ENCODE measurements at places on chromosomes 2 and 18. TPM values are rescaled to one million over a fixed set of nuclear protein-coding genes. Genes with fewer than 3 reads are reported as not detected.

Gene NEMP2
- polyA plus RNA-seq = 6.0 TPM

Gene PTPRM
- 86.6 TPM for polyA plus RNA-seq

Gene RAB27B
- 0.92 TPM for polyA plus RNA-seq

Gene FIGLA
- not detected for polyA plus RNA-seq

Gene RBBP8
- polyA plus RNA-seq = 32.0 TPM

Gene XDH
- polyA plus RNA-seq = 0.59 TPM

Gene DGKD
- 6.2 TPM for polyA plus RNA-seq

Gene MAP3K20
- 59.3 TPM for polyA plus RNA-seq

Gene SIX2
- polyA plus RNA-seq = 0.03 TPM

Gene TUBA4A
- 34.2 TPM for polyA plus RNA-seq

Gene TNS1
- polyA plus RNA-seq = 13.9 TPM

Gene RGPD4
- polyA plus RNA-seq = not detected

Gene CLHC1
- polyA plus RNA-seq = 6.5 TPM

Gene RIT2
- polyA plus RNA-seq = not detected

Gene LAMA3
- 0.75 TPM for polyA plus RNA-seq

Gene NOSTRIN
- polyA plus RNA-seq = 0.46 TPM

Gene IL1F10
- polyA plus RNA-seq = not detected

Gene TRIM54
- polyA plus RNA-seq = not detected

Gene MYO1B
- polyA plus RNA-seq = 91.0 TPM

Gene NYAP2
- polyA plus RNA-seq = not detected

Gene TMEM247
- not detected for polyA plus RNA-seq

Gene LPIN1
- 97.4 TPM for polyA plus RNA-seq

Gene IKZF2
- 6.4 TPM for polyA plus RNA-seq

Gene TSGA10
- polyA plus RNA-seq = 0.65 TPM

Gene GPR39
- polyA plus RNA-seq = 1.00 TPM

Gene FAP
- polyA plus RNA-seq = 116 TPM

Gene PNPT1
- polyA plus RNA-seq = 13.1 TPM

Gene CXCR2
- polyA plus RNA-seq = not detected

Gene AGXT
- not detected for polyA plus RNA-seq

Gene STPG4
- polyA plus RNA-seq = not detected

Gene DSC2
- not detected for polyA plus RNA-seq

Gene CIB4
- polyA plus RNA-seq = not detected

Gene IL1RN
- 0.36 TPM for polyA plus RNA-seq

Gene GKN2
- not detected for polyA plus RNA-seq

Gene KLHL30
- polyA plus RNA-seq = 0.02 TPM

Gene ALPG
- not detected for polyA plus RNA-seq

Gene SLC9A2
- not detected for polyA plus RNA-seq

Gene HRH4
- not detected for polyA plus RNA-seq

Gene TNFRSF11A
- 0.45 TPM for polyA plus RNA-seq

Gene GALR1
- polyA plus RNA-seq = not detected

Gene ELAC1
- polyA plus RNA-seq = 9.2 TPM

Gene OR6B2
- polyA plus RNA-seq = not detected

Gene SCLY
- polyA plus RNA-seq = 5.3 TPM

All from fibroblast of lung (primary cell).